ENCODE measurements at places on chromosomes 3 and 15.

- DNase-seq = no peak
These were observed 41.9 kb downstream of the KY start for GRCh38 chr3:134608771-134609435.

GRCh38 chr3:54915181-54915580 lies 12.7 kb downstream of the LRTM1 start:
- DNase-seq = no peak

DNA sequence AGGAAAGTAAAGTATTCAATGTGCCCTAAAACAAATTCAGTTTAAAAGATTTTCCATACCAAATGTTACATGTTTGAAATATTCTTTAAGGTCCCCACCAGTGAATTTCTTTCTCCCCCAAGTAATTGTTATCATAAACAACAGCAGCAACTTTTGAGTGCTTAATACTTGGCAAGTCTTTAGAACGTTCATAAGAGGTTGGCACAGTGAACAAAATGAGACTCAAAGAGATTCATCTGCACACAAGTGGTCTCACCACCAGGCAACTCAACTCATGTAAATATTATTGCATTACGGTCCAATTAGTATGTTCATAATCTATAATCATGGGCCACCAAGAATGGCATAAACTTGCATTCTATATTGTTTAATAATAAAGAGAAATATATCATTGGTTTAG lies 98.7 kb downstream of the TBL1XR1 start:
- DNase-seq = no peak

- no peak for DNase-seq
These were observed 24.5 kb upstream of the SOX2 start for GRCh38 chr3:181687190-181687589.

- DNase-seq = no peak
These were observed 86.9 kb downstream of the ATP10A start for GRCh38 chr15:25776071-25776746.

- DNase-seq = no peak
These were observed 28.7 kb downstream of the CMTM7 start for GRCh38 chr3:32420126-32421038.

GRCh38 chr3:67605377-67605776 lies 49.0 kb downstream of the SUCLG2 start:
- no peak for DNase-seq

- no peak for DNase-seq
These were observed 63.9 kb upstream of the RNU6-1 start for GRCh38 chr15:67903708-67904107.

- DNase-seq = peak; percentile 38
These were observed 404.4 kb upstream of the MDFIC2 start for GRCh38 chr3:70716832-70717231.

- no peak for DNase-seq
These were observed 77.4 kb upstream of the ANKRD28 start for GRCh38 chr3:15875016-15875689.

DNA sequence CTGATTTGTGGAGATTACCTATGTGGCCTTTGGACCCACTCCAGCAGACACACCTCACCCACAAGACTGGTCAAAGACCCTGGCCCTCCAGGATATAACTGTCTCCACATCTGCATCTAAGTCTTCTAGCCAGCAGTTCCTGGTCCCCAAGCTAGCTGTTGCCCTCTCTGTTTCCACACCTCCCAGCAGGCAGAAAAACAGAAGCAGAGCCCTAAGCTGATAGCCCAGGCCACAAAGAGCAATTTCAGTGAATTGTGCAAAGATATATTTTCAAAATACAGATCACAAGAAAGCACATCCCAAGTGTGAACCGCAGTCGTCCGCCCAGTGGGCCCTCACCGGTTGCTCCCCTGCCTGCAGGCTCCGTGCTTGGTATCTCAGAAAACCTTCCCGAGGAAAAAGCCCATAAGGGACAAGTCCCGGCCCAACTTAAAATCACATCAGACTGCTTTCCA lies 2.6 kb downstream of the TNIK start:
- DNase-seq = no peak

DNA sequence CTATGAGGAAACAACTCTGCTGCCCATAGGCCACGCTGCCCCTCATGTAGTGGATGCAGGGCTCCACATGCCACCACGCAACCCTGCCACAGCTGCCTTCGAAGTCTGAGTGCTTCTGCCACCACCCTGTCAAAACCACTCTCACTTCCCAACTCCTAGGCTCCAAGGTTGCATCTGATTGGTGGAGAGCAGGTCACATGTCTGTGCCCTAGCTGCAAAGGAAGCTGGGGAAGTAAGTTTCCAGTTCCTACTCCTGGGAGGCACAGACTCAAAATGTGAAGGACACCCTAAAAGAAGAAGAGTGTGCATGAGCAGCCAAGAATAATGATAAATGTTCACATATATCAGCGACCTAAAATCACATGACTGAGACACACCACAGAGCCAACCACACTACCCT lies 31.9 kb upstream of the TICRR start:
- DNase-seq = no peak

- no peak for DNase-seq
These were observed 30.8 kb downstream of the SRP14 start for GRCh38 chr15:40008061-40008765.

DNA sequence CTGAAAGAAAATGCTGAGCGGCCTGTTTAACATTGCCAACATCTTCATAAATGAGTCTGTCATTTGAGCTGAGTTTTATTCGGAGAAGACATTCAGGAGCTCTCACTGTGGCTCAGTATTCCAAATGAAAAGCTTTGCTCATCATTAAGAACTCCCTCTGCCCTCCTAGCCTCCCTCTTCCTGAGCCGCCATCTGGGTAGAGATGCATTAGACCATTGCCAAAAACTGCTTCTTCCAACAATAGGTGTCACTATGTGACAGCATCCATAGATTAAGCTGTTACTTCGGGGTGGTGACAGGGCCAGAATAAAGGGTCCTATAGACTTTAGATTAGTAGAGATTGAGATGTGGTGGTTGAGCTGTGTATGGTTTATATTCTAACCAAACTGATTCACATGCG lies 501.4 kb upstream of the NR2F2 start:
- no peak for DNase-seq

GRCh38 chr15:78177447-78177873 lies 28.3 kb downstream of the IDH3A start:
- peak; percentile 64 for DNase-seq

- no peak for DNase-seq
These were observed 9.8 kb upstream of the CNTN3 start for GRCh38 chr3:74624301-74624700.

DNA sequence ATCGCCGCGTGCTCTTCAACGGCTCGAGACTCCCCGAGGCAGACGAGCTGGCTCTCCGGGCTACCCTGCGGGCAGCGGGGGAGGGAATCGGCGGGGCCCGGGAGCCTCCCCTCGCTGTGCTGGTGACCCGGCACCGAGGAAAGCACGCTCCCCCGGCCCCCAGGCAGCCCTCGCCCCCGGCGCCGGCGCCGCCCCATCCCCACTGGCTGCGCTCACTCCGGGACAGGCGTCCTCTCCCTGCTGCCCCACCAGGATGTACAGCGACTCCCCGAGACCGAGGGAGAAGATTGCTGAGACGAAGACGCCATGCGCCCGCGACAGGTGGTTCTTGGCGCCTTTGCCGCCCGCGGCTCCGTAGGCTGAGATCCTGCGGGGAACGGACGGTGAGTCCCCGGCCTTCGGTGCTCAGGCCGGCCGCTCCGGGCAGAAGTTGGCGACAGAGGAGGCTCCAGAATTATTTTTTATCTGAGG lies 1.7 kb downstream of the LTK start:
- no peak for DNase-seq

- no peak for DNase-seq
These were observed 612.8 kb downstream of the MAGI1 start for GRCh38 chr3:65425880-65426279.

DNA sequence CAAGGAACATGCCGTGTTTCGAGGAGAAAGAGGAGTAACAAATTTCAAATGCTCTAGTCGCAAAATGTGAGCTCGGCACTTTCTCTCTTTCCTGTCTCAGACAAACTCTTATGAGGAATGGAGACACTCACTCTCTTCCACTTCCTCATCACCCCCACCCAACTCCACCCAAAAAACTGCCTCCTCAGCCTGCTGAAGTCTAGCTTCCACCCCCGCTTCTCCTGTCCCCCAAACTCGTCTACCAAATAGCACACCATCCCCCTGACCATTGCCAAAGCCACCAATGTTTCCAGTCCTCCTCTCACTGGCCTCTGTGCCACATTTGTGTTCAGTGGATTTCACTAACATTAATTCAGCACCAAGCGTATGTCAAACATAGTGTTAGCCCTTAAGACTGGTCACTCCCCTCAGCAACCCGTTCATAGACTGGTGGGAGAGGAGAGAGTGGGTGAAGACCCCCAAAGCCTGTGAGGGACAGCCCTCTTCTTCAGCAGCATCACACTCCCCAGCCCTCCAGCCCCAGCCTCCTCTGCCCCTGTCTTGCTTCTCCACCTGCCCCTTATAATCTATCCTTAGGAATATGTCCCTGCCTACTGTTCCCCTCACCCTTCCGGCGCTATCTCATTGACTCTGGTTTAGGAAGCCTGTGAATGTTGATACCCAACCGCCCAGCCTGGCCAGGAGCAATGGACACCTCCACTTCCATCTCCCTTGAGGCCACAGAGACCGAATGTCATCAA lies 77.3 kb downstream of the FAM174B start:
- no peak for DNase-seq

DNA sequence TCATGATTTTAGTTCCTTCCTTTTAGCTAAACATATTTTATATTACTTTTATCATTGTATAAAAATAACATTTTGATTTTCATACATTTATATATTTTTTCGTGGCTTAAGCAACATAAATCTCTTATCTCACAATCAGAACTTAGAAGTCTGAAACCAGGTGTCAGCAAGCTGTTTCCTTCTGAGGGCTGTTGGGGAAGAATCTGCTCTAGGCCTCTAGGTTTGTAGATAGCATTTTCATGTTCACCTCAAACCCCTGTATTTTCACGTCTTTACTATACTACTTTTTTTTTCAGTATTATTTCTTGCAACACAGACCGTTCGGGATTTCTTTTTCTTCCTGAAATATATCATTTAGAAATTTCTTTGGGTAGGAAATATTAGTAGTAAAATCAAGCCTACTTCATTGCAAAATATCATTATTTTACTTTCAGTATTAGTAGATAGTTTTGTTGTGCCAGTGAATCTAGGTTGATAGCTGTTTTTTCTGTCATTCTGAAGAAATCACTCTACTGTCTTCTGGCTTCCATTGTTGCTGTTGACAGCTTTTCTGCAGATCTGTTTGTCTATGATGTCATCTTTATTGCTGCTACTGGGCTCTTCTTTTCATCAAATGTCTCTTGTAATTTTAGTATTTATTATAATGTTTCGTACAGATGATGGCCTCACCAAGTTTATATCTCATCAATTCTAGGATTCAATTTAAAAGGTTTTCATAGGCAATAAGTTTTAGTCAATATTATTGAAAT lies 756.3 kb downstream of the VGLL3 start:
- no peak for DNase-seq

DNA sequence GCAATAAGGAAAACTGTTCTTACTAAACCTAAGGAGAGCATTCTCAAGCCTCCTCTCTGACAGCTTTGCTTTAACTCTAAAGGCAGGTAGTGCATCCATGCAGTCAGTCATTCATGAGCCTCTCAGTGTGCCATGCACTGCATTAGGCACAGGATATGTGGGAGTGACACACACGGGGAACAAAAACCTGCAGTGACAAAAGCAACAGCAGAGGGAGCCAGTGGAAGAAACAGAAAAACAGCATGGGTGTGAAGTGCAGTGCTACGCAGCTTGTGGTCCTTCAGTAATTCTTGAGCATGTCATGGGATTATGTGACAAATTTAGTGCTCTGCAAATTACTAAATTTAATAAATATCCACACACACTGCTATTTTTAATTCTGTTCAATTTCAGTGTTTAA lies 230.7 kb downstream of the BBX start:
- no peak for DNase-seq

DNA sequence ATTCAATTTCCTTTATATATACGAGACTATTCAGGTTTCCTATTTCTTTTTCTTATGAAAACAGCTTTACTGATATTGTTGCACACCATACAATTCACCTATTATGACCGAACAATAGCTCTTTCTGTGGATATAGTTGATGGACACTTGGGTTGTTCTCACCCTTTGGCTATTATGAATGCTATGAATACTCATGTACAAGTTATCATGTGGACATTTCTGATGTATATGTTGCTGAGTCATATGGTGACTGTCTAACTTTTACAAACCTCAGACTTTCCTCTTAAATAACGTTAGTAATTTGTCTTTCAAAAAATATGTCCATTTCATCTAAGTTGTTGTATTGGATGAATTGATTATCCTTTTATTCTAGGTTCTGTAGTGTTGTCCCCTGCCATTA lies 15.7 kb upstream of the USF3 start:
- DNase-seq = no peak

DNA sequence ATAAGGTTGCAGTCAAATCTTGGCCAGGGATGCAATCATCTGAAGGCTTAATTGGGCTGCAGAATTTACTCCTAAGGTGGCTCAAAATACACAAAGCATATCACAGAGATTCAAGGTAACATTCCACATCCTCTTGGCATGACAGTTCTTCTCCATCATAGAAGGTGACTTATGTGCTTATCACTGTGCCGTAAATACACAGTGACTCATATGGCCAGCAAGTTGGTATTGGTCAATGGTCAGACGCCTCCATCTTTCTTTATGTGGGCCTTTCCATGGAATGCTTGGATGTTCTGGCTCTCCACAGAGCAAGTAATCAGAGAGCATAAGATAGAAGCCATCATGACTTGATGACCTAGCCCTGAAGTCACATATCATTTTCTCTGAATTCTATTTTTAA lies 168.8 kb upstream of the ST8SIA2 start:
- DNase-seq = no peak

DNA sequence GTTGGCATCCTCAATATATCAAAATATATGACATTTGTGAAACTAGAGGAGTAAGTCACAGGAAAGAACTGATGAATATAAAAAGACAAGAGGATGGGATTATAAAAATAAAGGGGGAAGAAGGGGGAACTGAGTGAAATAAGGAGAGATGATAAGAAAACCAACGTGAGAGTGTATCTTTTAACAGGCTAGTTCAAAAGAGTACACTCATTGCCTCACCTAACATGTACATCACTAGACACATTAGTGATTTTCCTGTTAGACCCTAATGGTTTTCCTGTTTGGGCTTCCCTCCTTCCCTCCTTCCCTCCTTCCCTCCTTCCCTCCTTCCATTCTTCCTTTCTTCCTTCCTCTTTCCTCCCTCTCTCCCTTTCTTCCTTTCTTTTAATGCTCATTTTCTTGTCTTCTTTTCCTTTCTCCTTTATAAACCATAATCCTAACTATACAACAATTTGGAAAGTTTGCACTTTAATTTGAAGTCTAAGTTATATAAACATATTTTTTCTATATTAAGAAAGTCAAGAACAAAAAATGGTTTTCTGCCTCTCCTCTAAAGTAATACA lies 35.8 kb downstream of the FSIP1 start:
- DNase-seq = no peak

Measured in left ventricle myocardium superior (tissue), 1 donor.